ENCODE measurements at places on chromosomes 11 and 22.
A peak's percentile ranks its signal among the peaks of the same experiment; 100 is the strongest.

DNA sequence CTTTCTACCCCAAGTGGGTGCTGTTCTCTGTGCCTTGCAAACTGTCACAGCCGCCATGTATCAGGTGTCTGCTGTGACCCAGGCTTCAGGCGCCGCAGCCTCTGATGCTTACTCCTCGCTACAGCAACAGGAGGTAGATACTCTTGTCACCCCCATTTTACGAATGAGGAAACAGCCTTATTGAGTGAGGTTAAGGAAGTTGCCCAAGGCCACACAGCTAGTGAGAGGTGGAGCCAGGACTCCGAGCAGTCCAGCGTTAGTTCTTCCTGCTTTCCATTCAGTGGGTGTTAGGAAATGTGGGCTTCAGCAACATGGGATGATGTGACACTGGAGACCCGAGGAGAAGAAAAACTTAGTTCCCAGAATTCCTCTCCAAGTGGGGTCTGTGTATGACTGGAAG is 14.3 kb downstream of the RNF215 start:
- DNase-seq = no peak

GRCh38 chr11:17607591-17608570 is 60.8 kb downstream of the OTOG start:
- DNase-seq = no peak

GRCh38 chr11:46519351-46519750 is 74.5 kb downstream of the AMBRA1 start:
- DNase-seq = no peak

GRCh38 chr11:66289548-66290329 is 796 bp upstream of the YIF1A start:
- peak; percentile 74 for DNase-seq

DNA sequence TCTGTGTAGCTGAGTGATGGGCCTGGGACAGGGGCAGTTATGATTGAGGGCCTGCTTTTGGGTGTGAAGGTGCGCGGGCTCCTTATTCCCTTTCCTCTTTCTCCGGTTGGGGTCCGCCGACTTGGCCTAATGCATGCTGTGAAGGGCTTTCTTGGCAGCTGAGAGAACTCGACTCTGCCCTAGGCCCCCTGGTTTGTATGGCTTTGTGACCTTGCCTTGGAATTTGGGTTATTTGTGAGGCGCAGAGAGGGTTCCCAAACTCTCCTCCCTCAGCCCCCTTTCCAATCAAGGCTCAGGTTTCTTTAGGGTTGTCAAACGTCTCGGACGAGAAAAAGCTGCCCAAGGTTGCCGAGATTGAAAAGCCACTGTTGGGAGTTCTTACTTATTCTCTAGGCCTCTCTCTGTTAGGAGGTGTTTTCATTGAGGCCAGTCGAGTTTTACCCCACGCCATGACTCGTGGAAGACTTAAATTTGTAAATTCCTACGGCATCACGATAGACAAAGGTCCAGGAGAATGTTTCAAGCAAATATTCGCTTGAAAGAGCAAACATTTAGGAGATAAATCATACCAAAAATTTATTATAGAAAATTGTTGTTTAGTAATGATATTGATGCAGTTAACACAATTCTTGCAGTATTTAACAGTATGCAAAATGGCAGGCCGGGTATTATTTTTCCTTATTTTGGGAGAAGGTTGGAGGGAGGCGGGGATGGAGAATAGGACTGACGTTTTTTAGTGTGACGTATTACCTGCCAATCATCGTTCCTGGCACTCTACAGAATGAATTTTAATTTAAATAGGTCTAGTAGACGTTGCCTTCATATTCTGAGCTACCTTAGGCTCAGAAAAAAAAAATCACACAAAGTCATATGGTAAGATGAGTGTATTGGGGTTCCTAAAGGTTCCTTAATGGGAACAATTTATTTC is 689 bp downstream of the PDHX start:
- no peak for DNase-seq

- DNase-seq = no peak
Measured at GRCh38 chr22:39311592-39312400, 7.6 kb downstream of the RPL3 start.

GRCh38 chr22:48960576-48960975 is 867.1 kb downstream of the BRD1 start:
- DNase-seq = no peak

GRCh38 chr11:3867209-3868091 is 12.0 kb downstream of the STIM1 start:
- DNase-seq = no peak

DNA sequence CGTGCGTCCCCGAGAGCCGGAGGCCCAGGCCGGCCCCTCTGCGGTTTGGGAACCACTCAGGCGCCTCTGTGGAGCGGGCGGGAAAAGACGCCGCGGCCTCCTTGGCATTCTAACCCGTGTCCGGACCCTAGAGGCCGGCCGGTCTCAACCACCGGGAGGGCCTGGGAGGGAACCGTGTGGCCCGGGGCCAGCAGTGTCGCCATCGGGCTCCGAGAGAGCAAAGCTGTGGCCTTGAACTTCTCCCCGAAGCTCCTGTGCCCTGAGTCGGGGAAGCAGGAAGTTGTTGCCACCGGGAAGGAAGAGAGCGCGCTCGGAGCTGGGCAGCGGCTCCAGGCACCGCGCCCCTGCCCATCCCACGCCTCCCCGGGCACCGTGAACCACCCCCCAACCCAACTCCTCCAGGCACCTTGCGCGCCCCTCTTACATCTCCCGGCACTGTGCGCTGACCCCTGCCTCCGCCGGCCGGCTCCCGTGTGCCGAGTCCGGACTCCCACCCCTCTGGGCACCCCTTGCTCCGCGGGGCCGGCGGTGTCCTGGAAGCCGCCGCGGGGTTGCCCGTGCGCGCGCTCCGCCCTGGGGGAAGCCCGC is 80.0 kb upstream of the PPARA start:
- peak; percentile 56 for DNase-seq

DNA sequence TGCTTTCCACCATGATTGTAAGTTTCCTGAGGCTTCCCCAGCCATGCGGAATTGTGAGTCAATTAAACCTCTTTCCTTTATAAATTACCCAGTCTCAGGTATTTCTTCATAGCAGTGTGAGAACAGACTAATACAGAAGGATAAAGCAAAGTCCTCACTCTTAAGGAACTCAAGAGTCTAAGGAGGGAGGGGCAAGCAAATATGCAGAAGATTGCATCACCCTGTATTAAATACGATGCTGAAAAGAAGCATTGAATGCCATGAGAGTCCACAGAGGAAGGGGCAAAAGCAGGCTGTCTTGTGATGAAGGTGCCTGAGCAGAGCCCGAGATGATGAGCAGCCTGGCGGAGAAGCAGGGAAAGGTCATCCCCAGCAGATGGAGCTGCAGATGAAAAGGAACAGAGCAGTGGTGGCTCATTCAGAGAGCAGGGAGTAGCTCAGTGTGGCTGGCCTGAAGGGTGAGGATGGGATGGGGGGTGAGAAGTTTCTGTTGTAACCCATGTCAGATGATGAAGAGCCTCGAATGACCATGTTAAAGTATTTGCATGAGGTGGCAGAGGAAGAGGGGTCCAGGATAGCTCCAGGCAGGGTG is 6.3 kb upstream of the IZUMO1R start:
- no peak for DNase-seq

DNA sequence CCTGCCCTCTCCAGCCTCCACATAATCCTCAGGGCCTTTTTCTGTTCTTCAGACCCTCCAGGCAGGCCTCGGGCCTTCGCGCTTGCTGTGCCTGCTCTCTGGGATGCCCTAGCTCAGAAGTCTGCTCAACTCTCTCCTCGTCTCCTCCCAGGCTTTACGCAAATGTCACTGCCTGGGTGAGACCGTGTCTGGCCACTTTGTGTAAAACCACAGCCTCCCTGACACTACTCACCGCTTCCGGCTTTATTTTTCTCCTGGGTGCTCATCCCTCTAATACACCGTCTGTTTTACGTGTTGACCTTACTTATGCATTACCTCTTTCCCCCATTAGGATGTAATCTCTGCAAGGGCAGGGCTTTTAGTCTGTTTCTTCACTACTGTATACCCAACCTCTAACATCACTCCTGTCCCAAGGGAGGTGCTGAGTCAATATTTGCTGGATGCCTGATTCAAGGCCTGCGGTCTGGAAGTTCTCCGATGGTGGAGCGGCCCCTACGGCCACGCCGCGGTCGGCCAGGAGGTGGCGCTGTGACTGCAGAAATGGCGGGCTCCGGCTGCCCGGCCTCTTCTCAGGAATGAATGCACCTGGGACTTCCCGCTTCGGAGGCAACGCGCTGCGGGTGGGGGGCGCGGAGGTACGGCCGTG is 58.2 kb upstream of the THY1 start:
- DNase-seq = peak; percentile 98

- peak; percentile 80 for DNase-seq
Measured at GRCh38 chr11:130042093-130042591, 27.6 kb upstream of the APLP2 start.

DNA sequence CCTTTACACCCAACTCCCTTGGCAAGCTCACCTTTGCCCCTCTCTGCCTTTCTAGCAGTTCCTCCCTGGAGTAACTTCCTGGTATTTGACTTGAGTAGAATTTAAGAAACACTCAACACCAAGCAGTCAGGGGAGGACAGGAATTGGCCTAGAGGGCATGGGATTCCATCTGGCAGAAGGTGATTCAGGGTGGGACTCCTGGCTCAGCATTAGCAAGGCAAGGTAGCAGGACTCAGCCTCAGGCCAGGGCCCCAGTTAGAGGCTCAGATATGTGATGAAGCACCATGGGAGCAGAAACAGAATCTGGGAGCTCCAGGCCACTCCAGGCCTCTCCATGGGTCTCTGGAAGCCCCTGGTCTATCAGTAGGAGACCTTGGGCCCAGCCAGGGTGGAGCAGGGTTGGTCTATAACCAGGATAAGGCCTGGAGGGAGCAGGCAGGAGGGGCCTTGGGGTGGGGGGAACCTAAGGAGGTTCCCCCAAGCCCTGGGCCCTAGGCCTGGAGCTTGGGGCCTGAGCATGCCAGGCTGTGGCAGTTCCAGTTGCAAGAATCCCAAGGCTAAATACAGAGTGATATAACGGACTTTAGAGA is 148.2 kb downstream of the PARVA start:
- no peak for DNase-seq

GRCh38 chr22:30830907-30831306 is 136.2 kb downstream of the OSBP2 start:
- peak; percentile 92 for DNase-seq

DNA sequence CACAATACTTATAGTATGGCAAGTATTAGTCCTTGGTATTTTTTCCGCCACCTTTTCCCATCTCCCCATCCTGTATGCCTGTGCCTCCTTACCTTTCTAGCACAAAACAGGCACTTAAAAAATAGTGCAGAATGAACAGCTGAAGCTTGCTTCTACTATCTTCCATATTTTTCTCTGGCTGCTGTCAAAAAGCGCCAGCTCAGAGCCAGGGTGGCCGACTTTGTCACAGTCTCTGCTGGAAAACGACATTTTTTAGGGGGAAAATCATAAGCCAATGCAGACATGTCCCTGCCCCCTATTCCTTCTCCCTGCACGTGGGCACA is 26.5 kb upstream of the ROBO3 start:
- DNase-seq = no peak

DNA sequence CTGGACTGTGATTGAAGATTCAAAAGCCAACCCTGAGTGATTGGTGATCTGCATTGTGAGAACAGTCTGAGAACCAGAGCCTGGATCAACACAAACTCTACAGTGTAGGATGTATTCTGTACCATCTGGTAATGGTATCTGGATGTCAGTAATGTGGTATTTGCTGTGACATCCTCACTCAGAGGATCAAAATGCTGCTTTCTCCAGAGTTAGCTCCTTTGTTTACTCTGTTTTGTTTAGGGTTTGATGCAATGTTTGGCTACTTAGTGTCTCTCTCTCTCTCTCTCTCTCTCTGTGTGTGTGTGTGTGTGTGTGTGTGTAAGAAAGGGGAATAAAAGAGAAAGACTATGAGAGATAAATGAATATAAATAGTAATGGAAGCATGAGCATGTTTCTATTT is 24.3 kb downstream of the CASP4 start:
- DNase-seq = no peak

DNA sequence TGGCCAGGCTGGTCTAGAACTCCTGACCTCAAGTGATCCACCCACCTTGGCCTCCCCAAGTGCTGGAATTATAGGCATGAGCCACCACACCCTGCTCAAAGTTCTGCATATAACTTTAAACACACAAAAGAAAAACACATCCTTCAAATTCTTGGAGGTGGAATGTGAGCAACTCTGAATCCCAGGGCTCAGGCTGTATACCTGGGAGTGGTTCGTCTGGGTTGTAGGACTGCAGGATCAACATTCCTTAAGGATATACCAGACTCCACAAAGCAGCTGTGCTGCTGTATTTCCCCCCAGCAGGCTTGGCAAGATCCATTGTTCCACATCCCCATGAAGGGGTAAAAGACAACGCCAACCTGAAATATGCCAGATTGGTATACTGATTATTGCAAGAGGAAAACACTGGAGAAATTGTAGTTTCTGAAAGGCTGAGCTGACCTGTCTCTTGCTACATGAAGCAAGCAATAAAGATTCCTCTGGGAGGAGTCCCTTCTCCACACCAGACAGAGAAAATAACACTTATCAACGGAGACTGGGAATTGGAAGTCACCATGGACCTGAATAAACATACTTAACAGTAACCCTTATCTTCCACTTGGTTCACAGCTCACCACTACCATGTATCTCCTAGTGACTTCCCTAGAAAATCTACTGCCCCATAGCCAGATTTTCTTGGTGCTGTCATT is 12.2 kb upstream of the RPS3 start:
- no peak for DNase-seq

DNA sequence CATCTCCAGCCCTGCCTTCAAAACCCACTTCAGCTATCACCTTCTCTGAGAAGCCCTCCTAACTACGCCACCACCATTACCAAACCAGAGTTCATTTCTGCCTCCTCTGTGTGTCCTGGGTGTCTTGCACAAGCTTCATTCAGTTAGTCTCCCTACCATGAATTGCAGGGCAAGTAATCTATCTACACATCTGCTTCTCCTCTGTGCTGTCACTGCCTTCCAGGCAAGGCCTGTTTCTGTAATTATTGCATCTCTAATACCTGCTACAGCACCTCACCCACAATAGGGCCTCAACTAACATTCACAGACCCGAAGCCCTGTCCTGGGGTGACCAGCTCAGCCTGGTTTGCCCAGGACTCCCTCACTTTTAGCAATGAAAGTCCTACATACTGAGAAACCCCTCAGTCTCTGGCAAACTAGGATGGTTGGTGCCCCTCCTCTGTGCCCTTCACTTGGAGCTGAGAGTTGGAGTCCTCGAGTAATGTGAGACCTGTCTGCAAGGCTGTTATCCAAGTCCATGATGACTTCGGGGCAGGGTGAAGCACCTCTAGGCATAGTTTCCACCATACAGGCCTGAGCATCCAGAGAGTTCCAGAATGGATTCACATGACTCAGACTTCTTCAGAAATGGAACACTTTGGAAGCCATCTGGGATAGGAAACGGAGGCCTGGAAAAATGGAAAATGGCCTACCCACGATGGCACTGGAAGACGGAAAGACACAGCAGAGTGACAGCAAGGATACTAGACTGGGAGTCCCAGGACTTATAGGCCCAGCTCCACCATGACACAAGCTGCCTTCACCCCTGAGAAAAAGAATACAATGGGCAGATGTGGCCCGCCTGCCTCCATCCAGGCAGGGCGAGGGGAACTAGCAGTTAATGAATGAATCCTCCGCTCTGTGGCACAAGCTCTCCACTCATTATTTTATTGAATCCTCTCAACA is 269.3 kb downstream of the BUD13 start:
- no peak for DNase-seq

GRCh38 chr22:47591016-47591415 is 828.6 kb downstream of the TBC1D22A start:
- no peak for DNase-seq

GRCh38 chr11:72398058-72398758 is 36.1 kb downstream of the CLPB start:
- DNase-seq = no peak
